ENCODE measurements at places on chromosomes 11 and 22. TPM values are rescaled to one million over a fixed set of nuclear protein-coding genes. Genes with fewer than 3 reads are reported as not detected.
A peak's percentile ranks its signal among the peaks of the same experiment; 100 is the strongest.

Gene CECR2
- total RNA-seq = 34.6 TPM

Gene ARHGAP1
- total RNA-seq = 32.2 TPM

Gene ART1
- total RNA-seq = not detected

Gene MPEG1
- not detected for total RNA-seq

Gene BSCL2
- 106 TPM for total RNA-seq

Gene ALDH3B1
- total RNA-seq = 0.23 TPM

Gene SCT
- not detected for total RNA-seq

DNA sequence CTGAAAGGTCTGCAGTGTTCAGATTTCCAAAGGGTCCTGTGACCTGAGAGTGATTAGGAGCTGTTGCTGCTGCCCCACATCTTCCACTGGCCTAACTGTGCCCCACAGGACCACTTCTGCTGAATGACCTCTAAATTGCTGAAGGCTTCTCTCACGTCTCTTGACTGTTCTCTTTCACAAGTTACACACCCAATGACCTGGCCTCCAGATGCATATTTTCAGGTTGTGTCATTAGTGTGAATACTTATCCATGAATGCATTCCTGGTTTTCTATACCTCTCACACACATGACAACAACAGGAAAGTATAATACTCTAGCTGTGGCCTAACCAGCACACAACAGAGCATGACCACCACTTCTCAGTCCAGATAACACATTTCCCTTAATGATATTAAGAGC, 15.4 kb downstream of the PRR14L start:
- H3K4me1 ChIP-seq = peaks cover 7% of the 10 kb centered on the region
- DNase-seq = no peak
- peaks cover 6% of the 10 kb centered on the region for H3K36me3 ChIP-seq
- no peak overlapping the region for H3K4me3 ChIP-seq
- H3K27me3 ChIP-seq = no peaks in the 10 kb centered on the region

DNA sequence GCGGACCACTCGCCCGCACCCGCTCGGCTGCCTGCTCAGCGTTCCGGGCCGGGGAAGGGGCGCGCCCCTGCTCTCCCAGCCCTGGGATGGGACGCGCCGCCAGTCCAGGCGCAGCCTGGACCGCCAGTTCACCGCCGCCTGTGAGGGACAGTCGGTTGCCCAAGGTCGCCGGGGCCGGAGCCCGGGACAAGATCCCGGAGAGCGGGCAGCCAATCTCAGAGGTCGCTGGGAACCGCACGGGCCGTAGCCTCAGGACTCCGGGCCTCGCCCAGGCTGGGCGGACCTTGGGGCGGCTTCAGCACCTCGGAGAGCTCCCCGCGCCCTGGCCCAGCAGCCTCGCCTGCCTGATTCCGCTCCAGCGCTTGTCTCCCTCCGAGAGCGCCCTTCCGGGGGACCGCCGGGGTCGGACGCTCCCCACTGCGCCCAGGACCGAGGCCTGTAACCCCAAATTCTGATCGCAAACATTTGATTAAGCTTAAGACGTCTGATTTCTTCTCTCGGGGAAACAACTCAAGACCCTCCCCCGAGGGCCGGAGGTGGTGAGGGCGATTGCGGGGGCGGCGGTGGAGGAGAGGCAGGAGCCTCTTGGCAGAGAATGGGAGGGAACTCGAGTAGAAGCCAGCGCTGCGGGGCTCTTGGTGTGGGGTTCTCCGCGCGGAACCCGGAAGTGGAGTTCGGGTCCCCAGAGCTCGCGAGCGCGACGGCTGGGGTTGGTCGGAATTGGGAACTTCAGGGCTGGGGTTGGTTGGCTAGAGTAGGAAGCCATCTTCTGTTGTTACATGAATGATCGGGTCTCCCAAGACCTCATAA, 1.1 kb upstream of the CHRM4 start:
- peak; percentile 85 for DNase-seq
- H3K27ac ChIP-seq = no peak overlapping the region
- peaks cover 18% of the 10 kb centered on the region for H3K4me1 ChIP-seq
- H3K36me3 ChIP-seq = no peaks in the 10 kb centered on the region
- peaks cover 55% of the 10 kb centered on the region for H3K27me3 ChIP-seq

DNA sequence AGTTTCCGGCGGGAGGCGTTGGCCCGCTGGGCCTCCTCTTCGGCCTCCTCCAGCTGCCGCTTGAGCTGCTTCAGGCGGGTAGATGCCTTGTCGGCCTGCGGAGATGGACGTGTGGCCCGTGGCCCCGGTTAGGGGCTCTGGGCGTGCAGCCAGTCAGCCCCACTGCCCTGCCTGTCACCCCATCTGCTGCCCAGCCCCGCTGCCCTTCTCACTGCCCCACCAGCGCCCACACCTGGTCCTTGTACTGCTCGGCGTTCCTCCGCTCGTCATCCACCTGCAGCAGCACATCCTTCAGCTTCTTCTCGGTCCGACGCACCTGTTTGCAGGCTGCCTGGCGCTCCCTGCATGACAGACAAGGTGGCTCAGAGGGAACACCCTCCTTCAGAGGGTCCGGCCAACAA, 31.2 kb downstream of the APOL1 start:
- H3K4me3 ChIP-seq = no peak overlapping the region
- no peak for DNase-seq

GRCh38 chr11:6505577-6506240, 8.6 kb downstream of the DNHD1 start:
- DNase-seq = no peak
- peaks cover 2% of the 10 kb centered on the region for H3K36me3 ChIP-seq
- no peak overlapping the region for H3K27ac ChIP-seq
- H3K4me3 ChIP-seq = no peak overlapping the region
- H3K27me3 ChIP-seq = no peaks in the 10 kb centered on the region

- peaks cover 15% of the 10 kb centered on the region for H3K27me3 ChIP-seq
- no peak for DNase-seq
- H3K4me3 ChIP-seq = no peak overlapping the region
- no peak overlapping the region for H3K27ac ChIP-seq
Measured at GRCh38 chr22:46572911-46573780, 35.7 kb upstream of the CELSR1 start.

DNA sequence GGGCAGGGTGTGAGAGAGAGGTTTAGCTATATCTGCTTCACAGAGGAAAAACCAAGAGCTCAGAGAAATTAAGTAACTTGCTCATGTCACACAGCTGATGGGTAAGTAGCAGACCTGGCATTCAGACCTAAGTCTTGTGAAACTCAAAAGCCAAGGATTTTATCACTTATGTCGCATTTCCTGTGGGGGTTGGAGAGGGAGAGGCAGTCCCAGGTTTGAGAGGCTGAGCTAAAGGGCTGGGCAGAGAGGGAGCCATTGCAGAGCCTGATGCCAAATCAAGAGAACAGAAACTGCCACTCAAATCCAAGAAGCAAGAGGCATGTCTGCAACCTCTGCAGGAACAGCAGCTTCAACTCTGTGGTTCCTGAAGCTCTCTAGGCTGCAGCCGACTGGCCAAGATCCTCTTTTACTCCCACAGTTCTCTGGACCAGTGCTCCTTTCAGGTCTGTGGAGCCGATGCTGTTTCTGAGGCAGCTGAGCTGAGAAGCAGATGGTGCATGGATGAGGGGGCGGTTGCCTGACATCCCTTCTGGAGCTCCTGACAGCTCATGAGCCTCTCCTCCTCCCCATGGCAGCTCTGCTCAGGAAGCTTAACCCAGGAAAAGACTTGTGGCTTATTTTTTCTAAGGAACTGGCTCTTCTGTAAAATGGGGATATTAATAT, 47.6 kb upstream of the NAV2 start:
- no peak overlapping the region for H3K4me3 ChIP-seq
- no peaks in the 10 kb centered on the region for H3K36me3 ChIP-seq
- no peaks in the 10 kb centered on the region for H3K27me3 ChIP-seq
- no peak for DNase-seq
- peaks cover 10% of the 10 kb centered on the region for H3K4me1 ChIP-seq
- H3K27ac ChIP-seq = no peak overlapping the region

GRCh38 chr11:72240461-72241290, 3.3 kb downstream of the PHOX2A start:
- H3K4me3 ChIP-seq = peak overlapping the region; percentile 82
- H3K27ac ChIP-seq = peak overlapping the region; percentile 71
- peaks cover 27% of the 10 kb centered on the region for H3K4me1 ChIP-seq
- H3K36me3 ChIP-seq = peaks cover 23% of the 10 kb centered on the region
- peaks cover 51% of the 10 kb centered on the region for H3K27me3 ChIP-seq

GRCh38 chr11:10678101-10678500, 15.5 kb downstream of the IRAG1 start:
- no peaks in the 10 kb centered on the region for H3K27me3 ChIP-seq
- H3K4me3 ChIP-seq = no peak overlapping the region
- DNase-seq = no peak

- H3K36me3 ChIP-seq = no peaks in the 10 kb centered on the region
- no peak overlapping the region for H3K27ac ChIP-seq
- H3K27me3 ChIP-seq = peaks cover 17% of the 10 kb centered on the region
- H3K4me1 ChIP-seq = no peaks in the 10 kb centered on the region
- no peak overlapping the region for H3K4me3 ChIP-seq
Measured at GRCh38 chr11:123833095-123833494, 26.9 kb upstream of the OR6M1 start.

DNA sequence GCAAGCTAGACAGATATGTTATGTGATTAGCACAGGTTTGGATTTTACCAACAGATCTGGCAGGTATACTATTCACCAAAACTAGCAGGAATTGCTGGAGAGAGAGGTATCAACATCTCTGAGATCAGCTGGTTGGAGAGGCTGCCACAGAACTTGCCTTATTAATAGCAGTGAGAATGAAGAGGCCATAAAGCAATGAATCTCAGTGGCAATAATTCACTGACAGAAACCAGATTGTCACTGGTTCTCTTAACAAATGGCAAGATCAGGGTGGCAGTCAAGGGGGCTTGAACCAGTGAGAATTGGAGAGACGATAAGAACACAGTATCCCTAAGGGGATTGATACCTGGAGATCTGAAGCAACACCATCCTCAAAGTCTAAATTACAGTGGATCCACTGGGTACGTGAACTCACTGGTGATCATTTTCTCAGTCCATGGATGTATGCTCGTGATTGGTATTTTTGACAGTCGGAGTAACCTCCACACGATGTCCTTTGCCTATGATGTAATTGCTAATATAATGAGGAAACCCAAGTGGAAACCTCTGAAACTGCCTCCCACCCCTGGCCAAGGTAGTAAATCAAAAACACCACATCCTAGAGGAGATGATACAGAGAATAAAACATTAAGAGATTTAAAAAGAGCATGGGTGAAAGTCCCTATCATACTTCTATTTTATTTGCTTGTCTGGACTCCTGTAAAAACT, 17.7 kb upstream of the SLC5A12 start:
- H3K36me3 ChIP-seq = no peaks in the 10 kb centered on the region
- peaks cover 12% of the 10 kb centered on the region for H3K4me1 ChIP-seq
- no peak for DNase-seq
- H3K4me3 ChIP-seq = no peak overlapping the region

- peak overlapping the region; percentile 96 for H3K4me3 ChIP-seq
- H3K27ac ChIP-seq = peak overlapping the region; percentile 96
- H3K4me1 ChIP-seq = peaks cover 46% of the 10 kb centered on the region
- H3K36me3 ChIP-seq = peaks cover 8% of the 10 kb centered on the region
- H3K27me3 ChIP-seq = no peaks in the 10 kb centered on the region
- peak; percentile 67 for DNase-seq
Measured at GRCh38 chr11:32893343-32894148, 935 bp downstream of the QSER1 start.

- H3K4me3 ChIP-seq = no peak overlapping the region
- H3K4me1 ChIP-seq = peaks cover 12% of the 10 kb centered on the region
- H3K27me3 ChIP-seq = peaks cover 6% of the 10 kb centered on the region
- no peaks in the 10 kb centered on the region for H3K36me3 ChIP-seq
- no peak overlapping the region for H3K27ac ChIP-seq
Measured at GRCh38 chr22:38078046-38078840, 5.7 kb downstream of the SLC16A8 start.

Data from neural crest cell (in vitro differentiated cells).